ENCODE measurements at places on chromosomes 7 and 10. TPM values are rescaled to one million over a fixed set of nuclear protein-coding genes. Genes with fewer than 3 reads are reported as not detected.

The HMX2 gene
- total RNA-seq: 0.13 TPM

The INPP5A gene
- 12.6 TPM for total RNA-seq

The PRKG1 gene
- 0.01 TPM for total RNA-seq

The CCDC7 gene
- 0.72 TPM for total RNA-seq

The BRI3 gene
- 162 TPM for total RNA-seq

The TMEM236 gene
- total RNA-seq: 0.07 TPM

The LRRD1 gene
- not detected for total RNA-seq

The CALCR gene
- total RNA-seq: not detected

The NKX1-2 gene
- not detected for total RNA-seq

The UTF1 gene
- total RNA-seq: not detected
